ENCODE measurements at places on chromosomes 4 and X. TPM values are rescaled to one million over a fixed set of nuclear protein-coding genes. Genes with fewer than 3 reads are reported as not detected.

Gene NPY2R
- total RNA-seq, result 0.49 TPM

DNA sequence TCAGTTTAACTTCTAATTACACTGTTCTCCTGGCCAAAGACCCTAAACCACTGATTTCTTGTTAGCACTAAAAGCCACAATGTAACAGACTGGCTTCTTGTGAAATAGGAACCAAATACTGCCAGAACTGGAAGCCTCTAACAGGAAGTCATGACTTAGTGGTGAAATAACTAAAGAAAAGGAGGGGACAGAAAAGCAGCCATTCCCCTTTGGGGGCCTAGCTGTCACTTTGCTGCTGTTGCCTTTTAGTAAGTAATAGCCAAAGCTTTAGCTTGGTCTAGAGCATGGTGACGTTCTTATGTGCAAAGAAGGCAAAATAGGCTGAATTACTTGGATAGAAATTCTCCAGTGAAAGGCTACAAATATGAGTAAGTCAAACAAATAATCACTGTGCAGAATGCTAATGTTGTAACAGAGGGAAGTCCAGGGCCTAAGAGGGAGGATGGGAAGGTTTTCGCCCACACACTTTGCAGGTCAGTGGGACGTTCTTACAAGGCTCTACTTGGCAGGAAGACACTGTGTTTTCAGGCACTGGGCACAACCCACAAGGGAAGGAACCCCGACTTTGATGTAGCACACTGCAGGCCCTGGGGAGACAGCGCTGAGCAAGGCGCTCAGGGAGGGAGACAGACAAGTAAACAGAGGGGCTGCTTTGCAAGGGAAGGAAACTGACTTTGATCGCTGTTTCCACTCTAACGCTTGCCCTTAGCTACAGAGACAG, 16.7 kb downstream of the GAB3 start:
- peaks cover 32% of the 10 kb centered on the region for H3K4me1 ChIP-seq
- peak overlapping the region; percentile 55 for H3K27ac ChIP-seq
- no peak for DNase-seq
- H3K27me3 ChIP-seq, result no peaks in the 10 kb centered on the region

DNA sequence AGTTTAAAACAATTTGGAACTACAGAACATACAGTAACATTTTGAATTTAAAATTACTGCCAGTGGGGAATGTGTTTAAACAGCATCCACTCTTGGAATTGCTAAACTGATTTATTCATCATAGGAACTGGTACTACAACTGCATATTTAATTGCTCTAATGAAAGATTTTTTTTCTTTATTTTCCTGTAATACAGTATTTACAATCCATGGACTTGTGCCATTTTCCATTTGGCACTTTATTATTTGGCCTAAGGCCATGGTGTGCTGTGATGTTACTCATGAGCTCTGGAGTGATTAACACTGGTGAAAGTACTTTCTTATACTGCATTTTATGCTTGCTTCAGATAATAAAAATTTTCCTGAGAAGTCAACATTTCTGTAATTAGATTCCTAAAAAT, 69.7 kb upstream of the NUDT6 start:
- DNase-seq, result no peak
- H3K4me1 ChIP-seq, result peaks cover 9% of the 10 kb centered on the region
- no peak overlapping the region for H3K27ac ChIP-seq
- no peak overlapping the region for H3K4me3 ChIP-seq

- H3K27me3 ChIP-seq, result no peaks in the 10 kb centered on the region
- H3K27ac ChIP-seq, result peak overlapping the region; percentile 93
- no peak for DNase-seq
- no peaks in the 10 kb centered on the region for H3K36me3 ChIP-seq
- peak overlapping the region; percentile 91 for H3K4me3 ChIP-seq
- H3K4me1 ChIP-seq, result peaks cover 17% of the 10 kb centered on the region
Measured at GRCh38 chr4:13484749-13485221, 645 bp upstream of the RAB28 start.

DNA sequence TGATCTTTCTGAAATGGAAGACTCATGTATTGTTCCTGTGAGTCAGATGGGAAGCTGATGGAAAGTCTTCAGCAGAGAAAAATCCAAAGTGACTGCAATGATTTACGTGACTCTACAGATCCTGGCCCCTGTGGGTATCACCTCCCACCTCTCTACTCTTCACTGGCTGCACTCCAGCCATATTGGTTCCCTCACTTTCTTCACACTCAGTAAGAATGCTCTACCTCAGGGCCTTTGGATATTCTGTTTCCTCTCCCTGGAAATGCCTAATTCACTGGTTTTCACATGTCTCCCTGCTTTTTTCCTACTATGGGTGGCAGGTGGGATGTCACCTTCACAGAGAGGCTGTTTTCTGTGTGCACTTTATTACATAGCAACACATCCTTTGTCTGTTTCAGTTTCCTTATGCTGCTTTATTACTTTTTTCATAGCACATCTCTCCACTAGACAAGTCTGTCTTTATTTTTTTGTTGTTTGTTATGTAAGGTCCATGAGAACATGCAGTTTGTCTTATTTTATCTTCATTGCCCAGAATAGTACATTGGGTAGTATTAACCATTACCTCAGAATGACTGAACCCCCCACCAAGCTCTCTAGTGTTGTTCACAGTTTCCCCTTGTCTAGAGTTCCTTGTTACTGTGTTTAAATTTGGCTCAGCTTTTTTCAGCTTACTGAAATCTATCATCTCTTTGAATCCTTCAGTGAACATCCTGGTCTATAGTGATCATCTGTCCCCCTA, 57.6 kb upstream of the CLNK start:
- H3K4me1 ChIP-seq, result no peaks in the 10 kb centered on the region
- no peak overlapping the region for H3K4me3 ChIP-seq
- no peaks in the 10 kb centered on the region for H3K27me3 ChIP-seq
- H3K27ac ChIP-seq, result no peak overlapping the region
- no peaks in the 10 kb centered on the region for H3K36me3 ChIP-seq

- H3K4me1 ChIP-seq, result no peaks in the 10 kb centered on the region
- H3K36me3 ChIP-seq, result no peaks in the 10 kb centered on the region
- no peaks in the 10 kb centered on the region for H3K27me3 ChIP-seq
- no peak for DNase-seq
Measured at GRCh38 chr4:74715706-74716435, 78.5 kb downstream of the BTC start.

DNA sequence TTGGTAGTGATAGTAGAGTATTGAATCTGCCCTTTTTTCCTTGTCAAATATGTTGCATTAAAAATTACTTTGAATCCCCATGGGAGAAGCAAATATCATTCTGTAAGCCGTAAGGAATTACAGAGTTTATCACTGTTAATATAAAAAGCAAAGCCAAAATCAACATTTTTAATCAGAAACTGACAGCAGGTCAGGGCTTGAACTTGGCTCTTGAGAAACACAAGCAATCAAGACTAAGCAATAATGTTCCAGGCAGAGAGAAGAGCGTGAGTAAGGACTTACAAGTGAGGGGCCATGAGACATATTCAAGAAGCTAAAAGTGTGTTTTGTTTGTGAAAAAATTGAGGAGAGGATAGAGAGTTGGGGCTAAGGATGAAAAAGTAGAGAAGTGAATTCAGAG, 68.2 kb downstream of the ARHGAP6 start:
- no peak overlapping the region for H3K4me3 ChIP-seq
- no peak overlapping the region for H3K27ac ChIP-seq
- H3K4me1 ChIP-seq, result no peaks in the 10 kb centered on the region

GRCh38 chr4:168679819-168680218, 183.0 kb downstream of the PALLD start:
- H3K36me3 ChIP-seq, result no peaks in the 10 kb centered on the region
- H3K4me3 ChIP-seq, result no peak overlapping the region
- DNase-seq, result no peak
- no peaks in the 10 kb centered on the region for H3K4me1 ChIP-seq

GRCh38 chrX:135436966-135437866, 15.5 kb downstream of the SMIM10L2A start:
- no peak overlapping the region for H3K27ac ChIP-seq
- no peaks in the 10 kb centered on the region for H3K36me3 ChIP-seq
- no peaks in the 10 kb centered on the region for H3K27me3 ChIP-seq
- H3K4me3 ChIP-seq, result no peak overlapping the region
- no peak for DNase-seq
- H3K4me1 ChIP-seq, result no peaks in the 10 kb centered on the region

Data from vagina (tissue), 2 donors.